RPMI7951 (cell line): ENCODE measurements at places on chromosomes 16 and 17.

- DNase-seq: no peak
Observed at GRCh38 chr17:11900041-11900476, 97.2 kb downstream of the ZNF18 start.

DNA sequence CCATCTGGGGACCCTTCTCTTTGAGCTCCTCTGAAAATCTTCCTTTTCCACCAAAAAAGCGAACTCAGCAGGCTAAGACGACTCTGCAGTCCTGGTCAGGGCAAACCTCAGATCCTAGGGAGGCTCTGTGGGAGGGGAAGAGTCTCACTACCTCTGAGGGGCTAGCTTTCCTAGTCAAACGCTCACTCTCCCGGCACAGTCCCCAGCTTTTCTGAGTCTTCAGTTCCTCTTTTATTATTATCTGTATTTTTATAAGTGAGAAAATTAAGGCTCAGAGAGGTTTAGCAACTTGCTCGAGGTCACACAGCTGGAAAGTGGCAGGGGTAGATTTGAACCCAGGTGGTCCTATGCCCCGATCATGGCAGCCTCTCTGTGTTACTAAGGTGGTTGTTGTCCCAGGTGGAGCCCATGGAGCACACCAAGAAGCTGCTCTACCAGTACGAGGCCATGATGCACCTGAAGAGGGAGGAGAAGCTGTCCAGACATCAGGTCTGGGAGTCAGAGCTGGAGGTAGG lies 9.1 kb upstream of the KATNB1 start:
- no peak for DNase-seq

DNA sequence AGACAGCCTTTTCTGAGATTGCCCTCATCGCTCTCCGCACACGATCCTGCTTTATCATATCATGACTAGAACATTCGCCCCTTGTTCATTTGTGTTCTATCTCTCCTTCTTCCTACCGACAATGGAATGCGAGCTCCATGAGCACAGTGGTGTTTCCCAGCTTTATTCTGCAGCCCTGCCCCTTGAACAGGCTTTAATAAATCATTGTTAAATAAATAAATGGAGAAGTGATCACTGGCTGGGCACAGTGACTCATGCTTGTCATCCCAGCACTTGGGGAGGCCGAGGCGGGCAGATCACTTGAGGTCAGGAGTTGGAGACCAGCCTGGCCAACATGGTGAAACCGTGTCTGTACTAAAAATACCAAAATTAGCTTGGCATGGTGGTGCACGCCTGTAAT lies 1063.3 kb upstream of the EEF2KMT start:
- DNase-seq: peak; percentile 87

DNA sequence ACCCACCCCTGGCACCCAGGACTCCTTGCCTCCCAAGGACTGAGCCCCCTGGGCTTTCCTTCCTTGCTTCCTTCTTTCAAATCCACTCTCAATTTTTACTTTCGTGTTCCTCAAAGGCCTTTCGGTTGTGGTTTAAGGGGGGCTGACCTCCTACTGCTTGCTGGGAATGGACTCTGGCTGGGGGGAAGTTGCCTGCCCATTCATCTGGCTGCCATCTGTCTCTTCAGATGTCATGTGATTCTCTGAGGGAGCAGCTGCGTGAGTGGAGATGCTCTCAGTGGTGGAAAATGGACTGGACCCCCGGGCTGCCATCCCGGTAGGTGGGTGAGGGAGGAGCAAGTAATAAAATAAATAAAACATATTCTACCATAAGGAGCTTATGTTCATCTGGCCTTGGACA lies 93.8 kb upstream of the RPRML start:
- DNase-seq: peak; percentile 86

DNA sequence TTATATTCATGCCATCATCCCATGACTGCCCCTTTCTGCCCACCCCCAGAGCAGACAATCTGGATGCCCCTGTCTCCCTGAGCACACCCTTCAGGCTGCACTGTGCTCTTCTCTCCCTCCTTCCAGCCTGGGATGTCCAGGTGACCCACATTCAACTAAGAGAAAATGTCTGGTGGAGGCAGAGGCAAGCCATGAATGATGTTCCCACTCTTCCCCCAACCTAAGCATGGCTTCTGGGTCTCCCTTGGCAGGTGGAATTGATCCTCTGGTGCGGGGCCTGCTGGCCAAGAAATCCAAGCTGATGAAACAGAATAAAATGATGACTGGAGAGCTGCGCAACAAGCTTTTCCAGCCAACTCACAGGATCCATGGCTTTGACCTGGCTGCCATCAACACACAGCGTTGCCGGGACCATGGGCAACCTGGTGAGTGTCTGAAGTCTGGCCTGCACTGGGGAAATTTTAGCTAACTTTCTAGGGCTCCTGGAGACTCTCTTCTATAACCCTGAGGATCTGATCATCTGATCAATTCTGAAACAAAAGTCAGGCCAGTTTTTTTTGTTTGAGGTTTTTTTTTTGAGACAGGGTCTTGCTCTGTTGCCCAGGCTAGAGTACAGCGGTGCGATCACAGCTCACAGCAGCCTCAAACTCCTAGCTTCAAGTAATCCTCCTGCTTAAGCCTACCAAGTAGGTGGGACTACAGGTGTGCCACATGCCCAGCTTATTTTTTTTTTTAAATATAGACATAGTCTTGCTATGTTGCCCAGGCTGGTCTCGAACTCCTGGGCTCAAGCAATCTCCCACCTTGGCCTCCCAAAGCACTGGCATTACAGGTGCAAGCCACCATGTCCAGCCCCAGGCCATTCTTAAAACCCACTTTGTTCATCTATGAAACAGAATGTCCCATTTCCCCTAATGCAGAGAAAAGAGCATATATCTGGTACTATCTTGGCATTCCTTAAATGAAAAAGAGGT lies 14.5 kb downstream of the MPO start:
- DNase-seq: no peak

DNA sequence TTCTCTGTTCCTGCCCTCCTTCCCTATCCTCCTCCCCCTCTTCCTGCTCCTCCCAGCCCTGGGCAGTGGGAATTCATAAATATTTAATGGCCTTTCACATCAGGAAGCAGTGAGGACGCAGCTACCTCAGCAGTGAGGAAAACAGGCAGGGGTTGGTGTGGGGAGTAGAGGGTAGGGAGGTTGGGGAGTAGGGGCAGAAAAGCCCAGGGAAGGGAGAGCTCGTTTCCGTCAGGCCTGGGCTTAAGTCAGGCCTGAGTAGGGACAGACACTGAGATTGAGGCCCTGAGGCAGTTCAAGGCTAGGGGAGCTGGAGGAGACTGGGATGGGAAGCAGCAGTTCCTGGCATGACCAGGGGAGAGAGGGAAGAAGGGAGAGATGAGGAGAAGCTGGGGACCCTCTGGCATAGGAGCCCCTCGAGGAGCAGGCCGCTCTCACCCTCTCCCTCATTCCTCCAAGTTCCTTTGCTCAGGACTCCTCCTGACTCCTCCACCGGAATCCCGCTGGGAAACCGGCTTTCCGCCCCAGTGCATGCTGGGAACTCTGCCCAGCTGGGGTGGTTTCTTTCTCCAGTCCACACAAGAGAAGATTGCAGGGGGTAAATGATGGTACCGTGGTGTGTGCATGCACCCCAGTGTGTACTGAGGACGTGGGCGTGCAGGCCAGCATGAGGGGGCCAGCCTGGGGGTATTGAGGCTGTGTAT lies 6.2 kb downstream of the SAMD14 start:
- DNase-seq: no peak

- DNase-seq: no peak
Observed at GRCh38 chr17:52201767-52202519, 43.4 kb upstream of the CA10 start.

GRCh38 chr17:59668816-59669215 lies 38.4 kb downstream of the PTRH2 start:
- DNase-seq: peak; percentile 90

DNA sequence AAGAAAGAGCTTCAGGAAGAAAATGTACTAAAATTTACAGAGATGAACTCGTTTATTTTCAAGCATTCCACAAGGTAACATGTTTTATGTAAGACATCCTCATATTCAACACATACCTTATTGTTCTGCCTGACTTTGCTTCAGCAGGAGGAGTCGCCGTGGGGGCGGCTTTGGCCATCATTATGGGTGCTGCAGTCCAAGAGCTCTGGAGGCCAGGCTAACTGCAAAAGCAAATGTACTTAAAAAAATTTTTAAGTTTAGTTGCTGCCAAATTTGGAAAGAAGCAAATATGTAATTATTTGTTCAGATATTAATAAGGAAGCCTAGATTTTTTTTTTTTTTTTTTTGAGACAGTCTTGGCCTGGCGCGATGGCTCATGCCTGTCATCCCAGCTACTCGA lies 4.1 kb upstream of the SPG7 start:
- DNase-seq: no peak

- DNase-seq: peak; percentile 20
Observed at GRCh38 chr17:61202564-61202963, 197.1 kb upstream of the TBX2 start.

GRCh38 chr17:34584805-34585416 lies 5.5 kb downstream of the TMEM132E start:
- DNase-seq: peak; percentile 46

DNA sequence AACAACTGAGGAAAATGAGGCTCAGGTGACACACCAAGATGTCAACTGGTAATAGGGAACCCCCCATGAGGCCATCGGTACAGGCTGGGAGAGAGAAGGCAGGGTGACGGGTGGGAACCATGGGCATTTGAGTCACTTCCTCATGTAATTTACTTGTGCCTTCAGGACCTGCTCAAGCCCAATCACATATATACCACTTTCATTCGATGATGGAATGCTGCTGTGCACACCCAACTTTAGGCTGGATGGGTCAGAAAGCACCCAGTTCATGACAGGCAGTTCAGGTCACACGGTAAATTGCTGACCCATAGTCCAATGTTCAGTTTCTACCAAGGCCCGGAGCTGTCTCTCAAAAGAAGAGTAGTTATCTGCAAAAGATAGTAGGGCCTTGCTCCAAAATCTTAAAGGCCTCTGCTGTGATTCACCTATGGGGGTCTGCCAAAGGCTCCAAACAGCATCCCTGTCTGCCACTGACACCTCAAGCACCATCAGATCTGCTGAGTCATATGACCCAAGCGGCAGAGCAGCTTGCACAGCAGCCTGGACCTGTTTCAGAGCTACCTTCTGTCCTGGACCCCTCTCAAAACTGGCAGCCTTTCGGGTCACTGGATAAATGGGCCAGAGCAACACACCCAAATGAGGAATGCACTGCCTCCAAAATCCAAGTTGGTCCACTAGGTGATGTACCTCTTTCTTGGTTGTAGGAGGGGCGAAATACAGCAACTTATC lies 24.7 kb downstream of the ZZEF1 start:
- DNase-seq: no peak

- no peak for DNase-seq
Observed at GRCh38 chr17:61143026-61143425, 256.6 kb upstream of the TBX2 start.

GRCh38 chr17:46879101-46879500 lies 27.7 kb downstream of the WNT9B start:
- DNase-seq: no peak

- no peak for DNase-seq
Observed at GRCh38 chr17:51720439-51720838, 438.1 kb downstream of the CA10 start.

DNA sequence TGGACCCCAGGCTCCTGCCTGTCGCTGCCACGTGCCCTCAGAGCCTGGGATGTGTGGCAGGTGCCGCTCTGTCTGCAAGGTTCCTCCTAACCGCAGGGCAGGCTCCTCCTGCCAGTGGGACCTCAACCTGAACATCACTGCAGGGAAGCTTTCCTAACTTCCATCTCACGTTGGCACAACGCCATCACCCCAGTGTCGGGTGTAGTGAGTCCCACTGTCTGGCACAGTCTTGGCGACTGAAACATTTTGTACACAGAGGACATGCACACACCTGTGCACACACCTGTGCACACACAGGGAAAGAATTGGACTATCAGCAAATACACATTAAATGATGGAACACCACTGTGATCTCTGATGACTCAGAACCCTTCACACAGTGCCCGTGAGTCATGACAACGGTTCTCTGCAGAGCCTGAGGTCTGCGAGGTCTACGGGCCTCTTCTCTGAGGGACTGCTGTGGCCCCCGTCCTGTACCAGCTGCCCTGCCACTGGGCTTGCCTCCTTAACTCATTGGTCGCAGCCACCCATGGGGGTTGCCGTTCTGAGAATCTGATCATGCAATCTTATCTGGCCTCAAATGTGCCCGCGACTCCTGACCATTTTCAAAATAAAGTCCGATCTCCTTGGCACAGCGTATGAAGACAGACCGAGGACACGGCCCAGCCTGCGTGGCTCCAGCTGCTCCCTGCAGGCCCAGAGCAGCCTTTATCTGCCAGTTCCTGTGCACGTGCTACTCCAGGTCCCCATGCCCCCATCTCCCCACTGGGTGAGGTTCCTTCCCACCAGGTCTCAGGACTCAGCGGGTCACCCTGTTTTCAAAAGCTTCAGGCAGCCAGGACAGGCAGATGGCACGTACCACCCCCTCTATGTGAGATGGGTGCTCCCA lies 7.6 kb downstream of the CCDC57 start:
- peak; percentile 83 for DNase-seq

- DNase-seq: no peak
Observed at GRCh38 chr17:29051194-29051593, 8.3 kb downstream of the PIPOX start.

DNA sequence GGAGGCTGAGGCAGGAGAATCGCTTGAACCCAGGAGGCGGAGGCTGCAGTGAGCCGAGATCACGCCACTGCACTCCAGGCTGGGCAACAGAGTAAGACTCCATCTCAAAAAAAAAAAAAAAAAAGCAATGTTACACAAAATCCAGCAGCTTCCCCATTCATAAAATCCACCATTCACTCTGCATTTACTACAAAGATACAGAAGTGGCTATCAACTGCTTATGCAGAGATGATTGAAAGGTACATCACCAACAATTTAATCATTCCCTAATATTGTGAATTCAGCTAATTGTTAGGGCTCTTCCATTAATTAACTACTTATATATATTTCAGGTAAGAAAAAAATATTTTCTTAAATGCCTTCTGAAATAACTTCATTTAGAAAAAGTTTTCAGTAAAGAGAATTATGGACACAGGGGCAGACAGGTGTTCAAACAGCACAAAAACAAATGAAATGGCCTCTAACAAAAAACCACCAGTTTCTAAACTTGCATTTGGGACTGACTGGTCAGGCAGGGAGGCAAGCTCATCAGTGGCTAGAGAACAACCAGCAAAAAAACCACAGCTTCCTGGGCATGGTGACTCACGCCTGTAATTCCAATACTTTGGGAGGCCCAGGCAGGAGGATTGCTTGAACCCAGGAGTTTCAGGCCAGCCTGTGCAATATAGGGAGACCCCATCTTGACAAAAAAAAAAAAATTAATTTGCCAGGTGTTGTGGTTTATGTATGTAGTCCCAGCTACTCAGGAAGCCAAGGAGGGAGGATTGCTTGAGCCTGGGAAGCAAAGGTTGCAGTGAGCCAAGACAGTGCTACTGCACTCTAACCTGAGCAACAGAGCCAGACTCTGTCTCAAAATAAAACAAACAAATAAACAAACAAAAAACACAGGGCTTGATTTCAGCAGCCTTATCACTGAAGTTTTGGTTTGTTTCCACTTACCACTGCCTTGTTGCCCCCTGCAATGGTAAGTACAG lies 26.3 kb downstream of the ERN1 start:
- DNase-seq: peak; percentile 83

DNA sequence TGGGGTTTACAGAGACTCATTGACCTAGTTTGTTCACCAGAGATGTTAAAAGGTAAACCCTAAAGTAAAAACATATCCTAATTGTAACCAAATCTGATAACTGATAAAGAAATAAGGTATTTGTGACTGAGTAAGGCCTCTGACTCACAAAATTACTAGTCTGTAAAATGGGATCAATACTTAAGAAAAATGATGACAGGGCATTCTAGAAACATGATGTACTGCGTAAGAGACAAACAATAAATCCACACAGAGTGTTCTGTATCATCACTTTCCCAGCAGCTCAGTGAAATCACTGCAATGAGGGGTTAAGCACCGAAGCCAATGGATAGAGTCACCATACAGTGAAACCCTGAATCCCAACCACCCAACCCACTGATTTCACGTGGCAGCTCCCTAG lies 91.5 kb downstream of the VPS53 start:
- DNase-seq: no peak
